ENCODE measurements at places on chromosomes 12 and 14. TPM values are rescaled to one million over a fixed set of nuclear protein-coding genes. Genes with fewer than 3 reads are reported as not detected.
A peak's percentile ranks its signal among the peaks of the same experiment; 100 is the strongest.

Gene FOXN4
- not detected for total RNA-seq

Gene B3GNT4
- total RNA-seq = 0.14 TPM

Gene GZMH
- 0.57 TPM for total RNA-seq

Gene FAM222A
- 0.71 TPM for total RNA-seq

Gene SMARCC2
- 20.3 TPM for total RNA-seq

Gene C12orf60
- total RNA-seq = 1.4 TPM

Gene SYCP3
- 0.76 TPM for total RNA-seq

DNA sequence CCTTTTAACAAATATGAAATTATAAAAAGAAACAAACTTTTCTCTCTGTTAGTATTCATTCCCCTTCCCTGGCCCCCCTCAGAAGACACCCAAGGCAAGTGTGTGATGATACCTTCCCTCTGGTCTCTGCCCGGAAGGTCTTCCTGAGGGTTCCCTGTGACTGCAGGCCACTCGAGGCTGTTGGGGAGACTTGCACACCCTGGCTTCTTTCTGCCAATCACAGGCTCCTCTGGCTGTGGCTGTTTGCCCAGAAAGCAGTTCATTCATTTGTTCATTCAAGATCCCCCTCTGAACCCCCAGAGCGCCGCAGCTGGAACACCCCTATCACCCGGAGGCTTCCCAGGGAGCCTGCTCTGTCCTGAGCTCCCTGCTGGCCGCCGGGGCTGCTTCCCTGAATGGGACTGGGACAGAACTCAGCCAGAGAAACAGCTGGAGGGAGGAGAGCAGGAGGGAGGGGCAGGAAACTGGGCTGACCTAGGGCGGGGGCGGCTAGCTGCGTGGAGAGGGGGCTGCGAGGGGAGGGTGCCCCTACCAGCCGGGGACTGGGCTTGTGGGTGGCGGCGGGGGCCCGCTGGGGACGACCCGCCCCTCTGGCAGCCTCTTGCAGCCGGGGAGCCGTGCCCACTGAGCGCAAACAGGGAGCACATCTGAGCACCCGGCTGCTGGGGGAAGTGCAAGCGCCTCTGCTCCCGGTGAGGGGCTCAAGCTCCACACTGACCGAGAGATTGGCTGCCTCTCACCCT lies at the start of gene CMKLR1:
TSS of gene CMKLR1 (minus strand) at position 397 of the 743 bp plus-strand sequence. CDS start 45,720 bp downstream, outside the sequence.
- no peak for DNase-seq

GRCh38 chr12:76018672-76019071 lies 12.9 kb downstream of the PHLDA1 start:
- no peak for DNase-seq

DNA sequence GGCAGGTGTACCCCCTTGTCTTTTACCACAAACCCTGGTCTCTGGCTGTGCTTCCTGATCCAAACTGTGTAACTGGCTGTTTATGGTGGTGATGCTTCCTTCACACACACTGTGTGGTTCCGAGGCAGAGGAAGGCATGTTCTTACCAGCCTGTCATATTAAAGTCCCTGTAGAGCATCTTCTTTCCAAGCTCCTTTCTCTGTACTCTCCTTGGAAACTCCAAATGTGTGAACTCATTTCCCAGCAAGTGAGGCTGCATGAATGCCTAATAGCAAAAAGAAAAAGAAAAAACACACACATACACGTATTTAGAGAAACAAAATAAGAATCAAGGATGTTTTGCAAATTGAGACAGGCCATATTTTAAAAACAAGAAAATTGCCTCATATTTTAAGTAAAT lies 214.9 kb downstream of the PPM1H start:
- DNase-seq = no peak

GRCh38 chr12:57079821-57080220 lies 1.2 kb upstream of the NEMP1 start:
- DNase-seq = no peak

GRCh38 chr14:31139301-31139847 lies 68.2 kb downstream of the HECTD1 start:
- no peak for DNase-seq

DNA sequence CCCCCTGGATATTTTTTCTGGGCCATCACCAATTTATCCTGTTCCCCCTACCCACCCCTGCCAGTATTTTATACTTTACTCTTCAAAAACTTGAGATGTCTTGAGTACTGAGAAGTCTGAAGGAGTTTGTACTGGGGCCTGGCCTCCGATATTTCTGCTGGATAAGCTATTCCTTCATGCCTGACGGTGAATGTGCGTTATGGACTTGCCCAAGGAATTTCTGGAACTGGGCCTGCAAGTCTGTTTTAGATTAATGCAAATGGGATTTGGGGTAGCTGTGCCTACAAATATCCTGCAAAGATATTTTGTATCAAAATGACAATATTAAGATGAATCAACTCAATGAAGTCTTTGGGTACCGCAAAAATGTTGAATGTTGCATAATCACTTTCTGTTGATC lies at the start of gene PTCSC3:
TSS of gene PTCSC3 (minus strand) at position 199 of the 400 bp plus-strand sequence.
- DNase-seq = no peak

- DNase-seq = no peak
Observed at GRCh38 chr12:108228746-108229145, 99.7 kb downstream of the WSCD2 start.

GRCh38 chr14:68333262-68333661 lies 459.6 kb downstream of the ZFP36L1 start:
- DNase-seq = no peak

DNA sequence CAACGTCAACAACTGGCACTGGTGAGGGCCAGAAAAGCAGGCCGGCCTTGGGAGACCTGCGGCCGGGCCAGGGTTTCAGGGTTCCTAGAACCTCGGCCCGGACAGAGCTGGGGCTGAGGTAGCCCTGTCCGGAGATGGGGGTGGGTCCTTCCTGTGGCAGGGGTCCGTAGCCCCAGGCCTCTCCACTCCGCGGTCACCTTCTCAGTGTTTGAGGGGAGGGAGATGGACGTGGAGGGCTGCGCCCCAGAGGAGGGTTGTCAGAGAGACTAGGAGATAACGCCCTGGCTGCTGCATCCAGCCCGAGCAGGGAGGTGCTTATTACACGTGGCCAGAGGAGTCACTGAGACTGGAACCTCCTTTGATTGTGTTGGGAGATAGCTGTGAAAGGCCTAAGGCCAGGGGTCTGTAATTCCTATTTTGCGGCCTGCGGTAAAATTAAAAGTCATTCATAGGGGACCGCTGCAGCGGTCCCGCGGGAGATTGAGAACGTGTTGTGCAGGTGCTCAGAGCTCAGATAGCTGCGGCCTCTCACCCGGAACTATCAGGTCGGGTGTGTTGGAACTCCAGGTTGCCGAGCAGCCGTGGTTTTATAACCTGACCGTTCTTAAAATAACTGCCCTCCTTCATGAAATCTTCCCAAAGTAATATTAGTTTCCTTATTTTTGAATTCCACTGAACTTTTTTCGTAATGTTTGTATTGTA lies 507 bp downstream of the AHSA1 start:
- DNase-seq = peak; percentile 40

DNA sequence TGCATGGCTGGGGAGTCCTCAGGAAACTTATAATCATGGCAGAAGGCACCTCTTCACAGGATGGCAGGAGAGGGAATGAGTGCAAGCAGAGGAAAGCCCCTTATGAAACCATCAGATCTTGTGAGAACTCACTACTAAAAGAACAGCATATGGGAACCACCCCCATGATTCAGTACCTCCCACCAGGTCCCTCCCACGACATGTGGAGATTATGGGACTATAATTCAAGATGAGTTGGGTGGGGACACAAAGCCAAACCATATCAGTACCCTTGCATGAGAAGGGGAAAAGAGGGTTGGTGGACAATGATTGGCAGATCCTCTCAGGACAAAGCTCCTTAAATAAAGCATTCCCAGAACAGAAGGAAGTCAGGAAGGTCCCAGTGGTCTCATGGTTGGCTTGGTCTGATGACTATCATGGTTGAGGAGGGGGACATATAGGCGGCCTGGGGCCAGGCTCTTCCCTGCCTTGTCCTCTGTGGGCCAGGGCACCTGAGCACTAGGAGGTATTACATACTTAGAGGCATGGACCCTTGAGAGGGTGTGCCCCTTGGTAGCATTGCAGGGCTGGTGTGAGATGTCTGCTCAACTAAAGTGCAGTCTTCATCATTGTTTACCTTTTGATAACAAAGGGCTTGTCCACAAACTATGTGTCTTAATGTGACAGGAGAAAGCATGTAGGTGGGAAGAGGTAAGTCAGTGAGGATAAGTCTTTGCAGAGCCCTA lies 22.2 kb downstream of the HSD17B6 start:
- no peak for DNase-seq

DNA sequence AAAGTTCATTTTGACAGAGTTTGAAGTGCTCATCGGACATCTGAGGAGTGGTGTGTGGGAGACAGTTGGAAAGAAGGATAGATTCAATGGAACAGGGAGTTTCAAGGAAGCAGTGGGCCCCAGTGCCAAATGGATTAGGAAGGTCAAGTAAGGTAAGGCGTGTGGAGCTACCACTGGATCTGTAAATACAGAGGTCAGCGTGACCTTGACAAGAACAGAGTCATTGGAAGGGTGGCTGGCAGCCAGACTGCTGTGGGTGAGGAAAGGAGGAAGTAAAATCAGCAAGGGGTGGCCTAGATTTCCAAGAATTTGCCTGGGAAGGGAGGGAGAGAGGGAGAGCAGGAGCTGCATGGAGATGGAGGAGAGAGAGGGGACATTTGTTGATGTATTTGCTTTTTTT lies 68.2 kb upstream of the IGF1 start:
- no peak for DNase-seq

- DNase-seq = no peak
Observed at GRCh38 chr12:41683023-41683422, 461.7 kb downstream of the GXYLT1 start.

GRCh38 chr12:31408763-31409162 lies 82.8 kb upstream of the SINHCAF start:
- DNase-seq = no peak

DNA sequence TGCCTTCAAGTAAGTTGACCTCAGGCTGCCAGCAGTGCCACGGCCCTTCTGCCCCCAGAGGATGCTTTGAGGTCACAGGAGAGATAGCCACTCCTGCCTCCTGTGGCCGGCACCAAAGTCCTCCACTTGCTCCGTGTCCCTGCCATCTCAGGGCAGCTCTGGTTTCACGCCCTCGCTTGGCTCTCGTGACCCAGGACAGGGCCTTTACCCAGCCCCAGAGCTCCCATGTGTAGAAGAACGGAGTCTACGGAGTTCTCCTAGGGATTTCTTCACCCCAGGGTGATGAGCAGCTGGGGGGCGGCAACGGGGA lies 178.1 kb downstream of the ADGRD1 start:
- no peak for DNase-seq

Data from thymus (tissue), 14 donors.